NCI-H2029 treated with DMSO at 0.1 percent for 48 hours (cell line): ENCODE measurements at places on chromosomes 1 and 21.
A peak's percentile ranks its signal among the peaks of the same experiment; 100 is the strongest.

- DNase-seq: peak; percentile 75
Observed at GRCh38 chr1:87292684-87293493, 35.8 kb upstream of the LMO4 start.

- DNase-seq: no peak
Observed at GRCh38 chr1:179205284-179205683, 24.2 kb downstream of the ABL2 start.

GRCh38 chr1:32335790-32336590, at the start of gene MARCKSL1:
Gene MARCKSL1 (minus strand): TSS chr1:32336233. CDS start chr1:32336033, 200 bp downstream.
- DNase-seq: no peak

- DNase-seq: no peak
Observed at GRCh38 chr1:36530791-36531190, 48.1 kb upstream of the CSF3R start.

GRCh38 chr1:232307296-232308017, 322.5 kb downstream of the SIPA1L2 start:
- DNase-seq: no peak

DNA sequence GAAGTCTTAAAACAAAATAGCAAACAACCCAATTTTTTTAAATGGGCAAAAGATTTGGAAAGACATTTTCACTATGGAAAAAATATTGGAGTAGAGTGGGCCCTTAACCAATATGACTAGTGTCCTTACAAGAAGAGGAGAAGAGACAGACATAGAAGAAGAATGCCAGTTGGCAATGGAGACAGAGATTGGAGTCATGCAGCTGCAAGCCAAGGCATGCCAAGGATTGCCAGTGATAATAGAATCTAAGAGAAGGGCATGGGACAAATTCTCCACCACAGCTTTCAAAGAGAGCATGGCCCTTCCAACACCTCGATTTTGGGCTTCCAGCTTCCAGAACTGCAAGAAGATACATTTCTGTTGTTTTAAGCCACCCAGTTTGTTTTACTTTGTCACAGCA, 92.7 kb downstream of the RGS2 start:
- DNase-seq: no peak

- DNase-seq: no peak
Observed at GRCh38 chr1:78411707-78412106, 79.1 kb upstream of the PTGFR start.

DNA sequence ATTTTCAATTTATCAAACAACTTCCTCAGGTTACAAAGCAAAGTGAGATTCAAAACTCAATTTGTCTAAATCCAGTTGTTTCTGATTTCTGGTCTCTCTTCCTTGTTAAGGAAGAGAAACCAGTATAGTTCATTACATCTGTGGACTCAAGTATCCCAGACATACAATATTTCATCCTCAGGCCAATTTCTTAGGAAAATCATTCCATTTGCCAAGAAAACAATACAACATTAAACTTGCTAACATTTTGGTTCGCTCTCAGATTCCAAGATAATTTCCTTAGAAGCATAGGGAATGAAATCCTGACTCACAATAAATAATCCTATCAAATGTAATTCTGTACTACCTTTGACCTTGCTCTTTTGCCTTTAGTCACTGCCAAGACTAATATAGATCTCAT, 11.2 kb upstream of the TTLL7 start:
- no peak for DNase-seq

DNA sequence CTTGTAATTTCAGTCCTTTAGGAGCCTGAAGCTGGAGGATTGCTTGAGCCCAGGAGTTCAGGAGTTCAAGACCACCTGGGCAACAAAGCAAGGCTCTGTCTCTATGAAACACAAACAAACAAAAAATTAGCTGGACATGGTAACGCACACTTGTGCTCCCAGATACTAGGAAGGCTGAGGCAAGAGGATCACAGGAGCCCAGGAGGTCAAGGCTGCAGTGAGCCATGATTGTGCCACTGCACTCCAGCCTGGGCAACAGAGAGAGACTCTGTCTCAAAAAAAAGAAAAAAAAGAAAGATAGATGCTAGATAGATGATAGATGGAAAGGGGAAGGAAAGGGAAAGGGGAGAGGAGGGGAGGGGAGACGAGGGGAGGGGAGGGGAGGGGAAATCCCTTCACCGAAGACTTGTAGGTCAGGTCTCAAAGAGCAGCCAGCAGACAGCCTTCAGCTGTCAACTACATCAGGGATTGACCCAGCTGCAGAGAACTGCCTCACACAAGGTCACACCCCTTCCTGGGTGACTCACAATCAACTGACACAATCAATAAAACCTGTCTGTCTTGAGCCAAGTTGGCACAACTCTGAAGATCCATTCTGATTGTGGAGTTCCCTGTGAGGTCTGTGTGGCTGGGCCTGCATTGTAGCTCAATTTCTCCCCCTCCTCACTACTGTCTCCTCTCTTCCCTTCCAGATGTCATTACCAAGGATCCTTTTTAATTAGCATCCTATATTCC, 200.6 kb downstream of the RGS7 start:
- DNase-seq: no peak

DNA sequence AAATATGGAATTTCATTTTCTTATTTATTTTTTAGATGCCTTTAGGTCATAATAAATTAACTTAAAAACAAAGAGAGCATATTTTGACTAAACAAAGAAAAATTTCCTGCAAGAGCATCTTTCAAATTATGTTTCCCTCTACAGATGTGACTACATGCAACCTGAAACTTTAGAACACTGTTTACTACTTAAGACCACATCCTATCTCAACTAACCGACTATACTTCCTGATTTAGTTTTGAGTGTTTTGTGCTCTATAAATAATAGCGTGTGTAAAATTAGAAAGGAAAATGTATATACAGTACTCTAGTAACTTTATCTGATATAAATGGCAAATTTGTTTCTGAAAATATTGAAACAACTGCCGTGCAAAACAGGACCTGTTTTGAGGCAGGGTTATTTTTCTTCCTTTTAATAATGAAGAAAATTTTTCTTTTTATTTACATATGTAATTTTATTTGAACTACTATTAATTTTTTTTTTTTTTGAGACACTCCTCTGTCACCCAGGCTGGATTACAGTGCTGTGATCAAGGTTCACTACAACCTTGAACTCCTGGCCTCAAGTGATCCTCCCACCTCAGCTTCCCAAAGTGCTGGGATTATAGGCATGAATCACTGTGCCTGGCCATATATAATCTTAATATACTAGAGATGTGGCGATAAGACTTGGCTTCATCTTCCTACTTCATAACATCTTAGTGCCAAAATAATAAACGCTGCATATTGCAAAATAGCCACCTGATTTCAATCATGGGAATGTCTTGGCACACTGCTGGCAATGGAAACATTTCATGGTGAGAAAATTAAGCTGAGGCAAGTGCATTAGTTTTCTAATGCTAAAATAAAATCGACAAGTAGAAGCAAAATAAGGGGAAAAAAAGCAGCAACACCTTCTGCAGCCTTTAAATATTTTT, 12.3 kb downstream of the ZRANB2 start:
- DNase-seq: no peak

DNA sequence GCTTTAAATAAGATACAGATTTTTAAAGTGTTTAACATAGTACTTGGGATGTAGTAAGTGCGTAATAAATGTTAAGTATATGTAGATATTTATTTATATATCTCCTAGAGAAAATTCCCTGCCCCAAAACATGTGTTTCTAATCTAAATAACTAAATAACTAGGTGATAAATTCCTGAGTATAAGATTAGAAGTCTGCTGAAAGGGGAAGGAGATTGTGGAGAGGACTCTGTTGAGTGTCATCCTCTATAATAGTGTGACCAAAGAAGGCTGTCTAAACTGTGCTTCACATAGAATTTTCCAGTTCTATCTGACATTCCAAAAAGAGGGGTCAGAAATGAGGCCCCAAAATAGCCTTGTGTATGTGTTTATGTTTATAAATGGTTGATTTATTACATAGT, 590.5 kb upstream of the ADAMTS5 start:
- no peak for DNase-seq

DNA sequence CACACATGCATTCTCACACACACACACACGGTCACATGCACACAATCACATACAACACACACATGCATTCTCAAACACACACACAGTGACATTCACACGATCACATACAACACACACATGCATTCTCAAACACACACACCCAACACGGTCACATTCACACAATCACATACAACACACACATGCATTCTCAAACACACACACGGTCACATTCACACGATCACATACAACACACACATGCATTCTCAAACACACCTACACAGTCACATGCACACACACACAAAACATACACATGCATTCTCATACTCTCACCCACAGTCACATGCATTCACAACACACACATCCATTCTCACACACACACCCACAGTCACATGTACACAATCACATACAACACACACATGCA, 135.0 kb downstream of the CASZ1 start:
- no peak for DNase-seq

GRCh38 chr1:226455843-226456242, 48.0 kb upstream of the PARP1 start:
- no peak for DNase-seq

GRCh38 chr1:34406833-34407539, 230.3 kb downstream of the C1orf94 start:
- no peak for DNase-seq

DNA sequence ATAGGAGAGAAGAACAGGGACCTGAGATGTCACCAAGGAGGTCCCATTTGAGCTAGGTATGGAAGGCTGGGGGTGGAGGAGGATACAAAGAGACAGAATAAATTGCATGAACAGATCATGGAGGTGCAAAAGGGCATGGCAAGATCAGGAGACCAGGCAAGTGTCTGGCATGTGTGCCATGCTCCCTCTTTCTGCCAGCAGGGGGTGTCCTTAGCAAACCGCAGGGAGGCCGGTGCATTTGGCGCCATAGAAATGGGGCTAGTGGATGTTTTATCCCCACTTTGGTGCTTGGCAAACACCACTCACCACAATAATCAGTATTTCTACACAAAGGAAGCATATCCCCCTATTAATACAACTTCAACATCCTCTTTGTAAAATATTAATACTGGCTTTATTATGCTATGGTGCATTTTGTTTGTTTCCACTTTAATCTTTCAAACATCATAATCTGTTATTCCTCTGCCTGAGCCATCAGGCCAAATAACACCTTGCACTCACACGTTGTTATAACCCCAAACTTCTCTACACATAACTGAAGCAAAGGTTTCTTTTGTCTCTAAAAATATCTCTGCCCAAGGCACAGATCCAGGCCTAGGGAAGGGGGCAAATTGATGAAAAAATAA, 25.9 kb downstream of the S100A6 start:
- no peak for DNase-seq

DNA sequence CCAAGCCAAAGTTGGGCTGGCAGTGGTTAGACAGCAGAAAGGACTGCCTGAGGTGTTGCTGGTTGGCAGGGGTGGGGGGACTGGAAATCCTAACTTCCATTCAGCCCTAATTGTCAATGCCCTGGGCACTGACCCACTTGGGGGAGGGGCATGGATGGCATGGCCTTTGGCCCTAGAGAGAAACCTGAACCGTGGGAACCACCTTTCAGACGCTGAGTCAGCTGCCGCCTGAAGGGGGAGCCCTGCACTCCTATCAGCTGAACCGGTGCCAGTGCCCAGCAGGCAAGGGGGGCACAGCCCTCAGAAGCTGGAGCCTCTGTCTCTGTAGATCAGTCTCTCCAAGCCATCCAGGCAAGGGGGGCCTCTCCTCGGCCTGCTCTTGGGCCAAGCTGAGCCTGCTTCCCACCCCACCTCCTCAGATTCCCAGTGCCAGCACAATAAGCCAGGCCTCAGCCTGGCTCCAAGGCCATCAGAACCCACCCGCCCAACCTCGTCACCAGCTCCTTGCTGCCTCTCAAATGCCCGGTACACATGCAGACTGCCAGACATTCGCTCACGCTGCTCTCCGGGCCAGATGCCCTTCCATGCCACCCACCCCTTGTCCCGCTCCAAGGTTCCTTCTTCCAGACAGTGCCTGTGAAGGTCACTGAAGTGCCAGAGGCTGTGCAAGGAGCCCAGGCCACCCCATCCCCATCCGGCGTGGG, 11.6 kb downstream of the TINAGL1 start:
- DNase-seq: no peak

GRCh38 chr1:161304927-161305866, 4.6 kb downstream of the MPZ start:
- DNase-seq: no peak

DNA sequence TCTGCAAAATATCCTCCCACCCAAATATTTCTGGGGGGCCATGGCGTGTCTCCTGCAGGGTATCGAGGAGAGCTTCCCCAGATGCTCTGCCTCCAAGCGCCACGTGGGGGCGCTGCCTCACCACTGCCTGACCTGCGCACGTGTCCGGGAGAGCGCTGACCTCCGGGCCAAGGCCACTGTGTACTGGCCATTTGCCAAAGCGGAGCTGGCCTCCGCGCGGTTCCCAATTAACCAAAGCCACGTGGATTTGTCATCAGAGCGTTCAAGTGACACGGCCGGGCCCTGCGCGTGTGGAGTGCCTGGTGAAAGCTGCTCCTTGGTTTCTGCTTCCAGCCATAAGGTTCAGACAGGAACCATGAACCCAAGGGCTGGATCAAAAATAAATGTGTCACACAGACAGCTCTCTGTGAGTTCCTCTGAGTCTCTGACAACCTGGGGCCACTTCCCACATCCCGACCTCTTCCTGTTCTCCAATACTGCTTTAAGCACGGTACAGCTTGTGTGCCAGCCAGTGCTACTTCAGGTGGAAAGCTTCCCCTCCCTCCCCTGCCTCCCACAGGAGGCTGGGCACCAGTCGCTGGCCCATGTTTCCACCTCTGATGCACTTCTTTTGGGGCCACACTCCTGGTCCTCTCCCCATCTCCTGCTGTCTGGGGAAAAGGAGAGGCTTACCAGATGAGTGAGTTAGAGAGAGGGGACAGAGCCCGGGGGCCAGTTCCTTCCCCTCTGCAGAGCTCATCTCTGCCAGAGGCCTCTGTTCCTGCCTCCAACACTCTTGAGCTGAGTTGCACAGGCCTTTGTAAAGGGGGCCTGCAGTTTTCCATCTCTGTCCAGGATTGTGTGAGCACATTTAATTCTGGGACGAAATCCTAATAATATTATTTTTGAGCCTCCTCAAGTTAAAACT, 26.1 kb downstream of the ZP4 start:
- peak; percentile 4 for DNase-seq

GRCh38 chr1:219269171-219269570, 95.5 kb downstream of the LYPLAL1 start:
- no peak for DNase-seq

GRCh38 chr1:161046605-161047228, 940 bp upstream of the USF1 start:
- DNase-seq: no peak

DNA sequence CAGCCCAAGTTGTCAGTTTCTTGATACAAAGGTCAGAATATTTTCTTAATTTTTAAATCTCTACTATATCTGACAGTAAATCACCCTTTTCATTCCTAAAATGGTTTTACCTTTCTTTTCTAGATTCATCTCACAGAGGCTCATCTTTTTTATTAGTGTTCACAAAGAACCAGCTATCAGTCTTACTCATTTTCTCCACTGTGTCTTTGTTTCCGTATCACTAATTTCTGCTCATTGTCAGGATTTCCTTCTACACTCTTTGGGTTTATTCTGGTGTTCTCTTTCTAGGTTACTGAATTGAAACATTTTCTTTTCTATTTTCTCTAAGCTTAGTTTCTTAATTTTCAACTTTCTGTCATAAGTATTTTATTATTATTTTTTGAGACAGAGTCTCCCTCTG, 8.7 kb downstream of the AGPAT3 start:
- no peak for DNase-seq

- no peak for DNase-seq
Observed at GRCh38 chr21:35506771-35507170, 457.7 kb upstream of the RUNX1 start.

GRCh38 chr1:108049178-108049819, 84.3 kb upstream of the VAV3 start:
- no peak for DNase-seq

GRCh38 chr1:53878492-53879105, 11.0 kb downstream of the YIPF1 start:
- DNase-seq: peak; percentile 76

GRCh38 chr1:28449904-28450303, 55.9 kb upstream of the RCC1 start:
- no peak for DNase-seq
